Posterior vena cava (tissue), 2 donors: ENCODE measurements at places on chromosomes 12 and 14. TPM values are rescaled to one million over a fixed set of nuclear protein-coding genes. Genes with fewer than 3 reads are reported as not detected.

The DDX11 gene
- total RNA-seq = 9.3 TPM

The SNAPC1 gene
- total RNA-seq = 6.8 TPM

The EID3 gene
- total RNA-seq = 6.1 TPM

The DNAJC22 gene
- not detected for total RNA-seq

The SAMD15 gene
- total RNA-seq = 0.60 TPM

The SALL2 gene
- total RNA-seq = 7.1 TPM

The PTGDR gene
- 2.9 TPM for total RNA-seq

The COX8C gene
- total RNA-seq = not detected

The GPD1 gene
- 4.5 TPM for total RNA-seq

The ARMH4 gene
- 9.2 TPM for total RNA-seq

The CLEC6A gene
- not detected for total RNA-seq

The FAM177A1 gene
- total RNA-seq = 69.2 TPM

The PLD4 gene
- total RNA-seq = not detected

The BAZ2A gene
- 66.3 TPM for total RNA-seq

The PELI2 gene
- total RNA-seq = 17.5 TPM

The LYSET gene
- total RNA-seq = 13.6 TPM

The TMEM121 gene
- 2.2 TPM for total RNA-seq

The COL2A1 gene
- not detected for total RNA-seq

The FAM222A gene
- total RNA-seq = 0.79 TPM

The HOXC9 gene
- total RNA-seq = 7.0 TPM

The KRT2 gene
- not detected for total RNA-seq

The SCNN1A gene
- 3.3 TPM for total RNA-seq

The CD27 gene
- 0.43 TPM for total RNA-seq

The CCDC85C gene
- total RNA-seq = 28.2 TPM

The TMEM132D gene
- not detected for total RNA-seq

The PZP gene
- 0.57 TPM for total RNA-seq

The ZFHX2 gene
- total RNA-seq = 2.3 TPM

The PTMS gene
- 373 TPM for total RNA-seq

The VRTN gene
- total RNA-seq = not detected

The CCNB1IP1 gene
- 28.9 TPM for total RNA-seq

The RTL1 gene
- not detected for total RNA-seq

The SIX6 gene
- total RNA-seq = not detected
